ENCODE measurements at places on chromosomes 1 and 21.

DNA sequence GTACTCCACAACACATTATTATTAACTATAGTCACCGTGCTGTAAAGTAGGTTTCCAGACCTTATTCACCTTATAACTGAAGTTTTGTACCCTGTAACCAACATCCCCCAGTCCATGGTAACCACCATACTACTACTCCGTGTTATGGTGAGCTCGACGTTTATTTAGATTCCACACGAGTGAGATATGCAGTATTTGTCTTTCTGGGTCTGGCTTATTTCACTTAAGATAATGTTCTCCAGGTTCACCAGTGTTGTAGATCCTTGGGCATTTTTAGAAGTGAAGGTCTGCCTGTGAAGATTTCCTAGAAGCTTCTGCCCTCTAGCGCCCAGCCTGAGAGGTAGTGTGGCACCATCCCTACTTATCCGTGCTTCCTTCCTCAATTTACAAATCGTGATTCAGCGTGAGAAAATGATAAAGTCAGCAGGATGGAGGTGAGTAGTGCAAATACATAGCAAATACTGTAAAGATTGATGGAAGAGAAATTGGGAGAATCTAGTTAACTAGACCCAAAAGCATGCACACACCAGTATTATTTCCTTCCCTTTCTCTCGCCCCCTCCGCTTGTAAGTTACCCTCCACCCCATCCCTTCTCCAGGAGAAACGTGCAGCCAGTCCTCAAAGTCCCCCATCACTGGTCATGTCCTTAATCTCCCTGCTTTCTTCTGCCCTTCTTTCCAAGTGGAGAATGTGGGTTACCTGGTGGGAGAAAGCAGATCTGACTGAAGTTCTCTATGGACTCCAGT, 36.0 kb upstream of the DISC1 start:
- no peak for DNase-seq

- no peak for DNase-seq
Measured at GRCh38 chr1:11194407-11195176, 5.4 kb downstream of the ANGPTL7 start.

DNA sequence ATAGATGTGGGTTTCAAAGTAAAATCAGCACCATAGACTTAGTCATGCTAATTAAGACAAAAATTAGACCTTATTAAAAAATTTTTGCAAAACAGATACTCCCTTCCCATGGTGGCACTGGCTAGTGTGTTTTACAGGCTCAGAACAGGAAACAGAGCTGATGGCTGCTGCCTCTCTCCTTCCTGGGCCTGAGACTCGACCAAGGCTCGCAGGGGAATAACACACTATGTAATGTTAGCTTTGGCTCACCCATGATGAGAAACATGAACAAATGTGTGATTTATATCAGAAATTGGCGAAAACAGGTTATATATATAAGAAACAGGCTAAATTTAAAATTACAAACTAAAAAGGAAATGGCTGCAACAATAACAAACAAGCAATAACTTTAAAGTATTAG, 50.7 kb downstream of the ERG start:
- DNase-seq, result no peak

- no peak for DNase-seq
Measured at GRCh38 chr21:32499249-32500055, 85.9 kb downstream of the TCP10L start.

- DNase-seq, result no peak
Measured at GRCh38 chr1:69523032-69523431, 44.7 kb upstream of the LRRC7 start.

GRCh38 chr1:37682334-37682987, 9.9 kb upstream of the CDCA8 start:
- DNase-seq, result no peak

DNA sequence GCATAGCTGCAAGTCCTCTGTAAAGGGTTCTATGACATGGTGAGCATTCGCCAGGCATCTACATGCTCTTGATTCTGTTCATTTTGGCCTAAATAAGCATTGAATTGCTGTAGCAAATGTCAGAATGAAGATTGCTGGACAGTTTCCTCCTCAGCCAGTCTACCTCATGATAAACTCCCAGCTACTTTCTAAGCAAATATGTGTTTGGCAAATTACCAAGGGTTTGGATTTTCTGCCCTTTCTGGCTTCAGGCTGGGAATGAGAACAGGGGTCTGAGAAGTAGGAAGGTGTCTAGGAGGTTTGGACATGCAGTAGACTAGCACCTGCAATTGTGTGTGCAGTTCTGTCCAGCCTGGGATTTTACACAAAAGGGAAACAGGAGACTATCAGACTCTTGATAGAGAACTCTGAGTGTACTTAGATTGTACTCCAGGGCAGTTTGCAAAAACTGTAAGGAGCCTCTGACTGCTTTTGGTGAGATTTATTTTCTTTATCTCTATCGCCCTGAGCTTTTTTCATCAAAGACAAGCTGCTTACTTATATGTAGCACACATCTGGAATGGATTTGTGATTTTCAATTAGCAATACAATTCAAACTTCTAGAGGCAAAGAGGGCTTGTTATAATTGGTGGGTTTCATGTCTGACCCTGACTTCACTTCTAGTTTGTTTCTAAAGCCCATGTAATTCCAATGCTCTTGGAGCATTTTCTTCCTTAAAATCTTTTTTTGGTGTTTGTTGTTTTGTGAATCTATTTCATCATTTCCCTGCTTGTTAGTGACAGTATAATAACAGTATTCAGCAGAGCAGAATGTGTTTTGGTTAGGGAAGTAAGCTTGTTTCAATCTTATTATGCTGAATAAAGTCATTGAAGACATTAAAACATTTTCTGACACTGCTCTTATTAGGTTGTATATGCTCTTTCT, 150.8 kb downstream of the VPS13D start:
- DNase-seq, result no peak

DNA sequence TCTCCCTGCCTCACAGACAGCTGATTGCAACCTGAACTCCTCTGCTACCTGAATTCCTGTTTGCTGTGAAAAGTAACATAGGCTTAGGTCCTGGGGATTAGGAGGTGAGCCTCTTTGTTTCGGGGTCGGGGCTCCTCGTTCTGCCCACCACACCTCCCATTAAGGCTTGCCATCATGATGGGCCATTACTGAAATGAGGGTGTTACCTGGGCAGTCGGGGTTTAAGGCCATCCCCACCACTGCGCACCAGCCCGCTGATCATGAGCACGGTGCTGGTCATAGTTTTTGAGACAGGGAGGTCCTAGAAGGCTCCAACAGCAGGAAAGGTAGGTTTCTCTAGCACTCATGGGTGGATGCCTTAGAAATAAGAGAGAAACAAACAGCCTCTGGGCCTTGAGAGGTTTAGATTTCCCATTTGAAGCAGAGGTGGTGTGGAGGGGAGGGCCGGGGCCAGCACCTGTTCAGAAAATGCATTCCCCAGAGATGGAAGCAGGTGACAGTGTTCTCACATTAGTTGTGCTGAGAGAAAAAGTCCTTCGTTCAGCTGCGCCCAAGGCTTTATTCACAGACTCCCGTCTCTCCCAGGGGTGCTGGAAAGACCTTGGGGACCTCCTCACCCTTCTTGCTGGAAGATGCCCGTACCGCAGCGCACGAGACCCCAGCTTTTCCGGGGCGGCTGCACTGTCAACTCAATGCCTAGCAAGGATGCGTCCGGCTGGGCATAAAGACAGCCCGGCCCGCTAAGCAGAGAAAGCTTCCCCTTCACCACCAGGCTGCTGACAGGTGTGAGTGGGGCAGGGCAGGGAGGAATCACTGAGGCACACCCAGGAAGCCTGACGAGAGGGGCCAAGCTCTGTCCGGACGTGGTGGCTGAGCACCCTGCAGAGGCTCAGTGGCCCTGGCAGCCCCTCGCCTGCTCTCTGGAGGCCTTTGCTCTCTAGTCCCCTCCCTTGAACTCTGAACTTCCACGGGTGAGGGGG, 125.5 kb downstream of the PGBD5 start:
- no peak for DNase-seq

DNA sequence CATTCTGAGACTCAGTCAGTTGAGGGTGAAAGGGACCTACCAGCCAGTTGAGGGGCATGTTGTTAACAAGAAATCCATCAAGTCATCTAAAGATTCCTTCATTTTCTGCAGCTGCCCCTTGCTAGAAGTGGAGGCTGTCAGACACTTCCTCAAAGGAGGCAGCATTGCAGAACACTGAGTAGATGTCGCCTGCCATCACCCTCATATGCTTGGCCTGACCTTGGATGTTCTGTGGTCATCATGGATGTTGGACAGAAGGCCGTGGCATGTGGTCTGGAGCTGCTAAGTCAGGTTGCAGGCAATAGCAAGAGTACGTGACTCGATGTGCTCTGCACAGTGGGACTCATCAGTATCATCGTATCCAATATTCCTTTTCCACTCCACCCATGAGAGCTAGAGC, 70.6 kb downstream of the GATAD2B start:
- DNase-seq, result no peak

DNA sequence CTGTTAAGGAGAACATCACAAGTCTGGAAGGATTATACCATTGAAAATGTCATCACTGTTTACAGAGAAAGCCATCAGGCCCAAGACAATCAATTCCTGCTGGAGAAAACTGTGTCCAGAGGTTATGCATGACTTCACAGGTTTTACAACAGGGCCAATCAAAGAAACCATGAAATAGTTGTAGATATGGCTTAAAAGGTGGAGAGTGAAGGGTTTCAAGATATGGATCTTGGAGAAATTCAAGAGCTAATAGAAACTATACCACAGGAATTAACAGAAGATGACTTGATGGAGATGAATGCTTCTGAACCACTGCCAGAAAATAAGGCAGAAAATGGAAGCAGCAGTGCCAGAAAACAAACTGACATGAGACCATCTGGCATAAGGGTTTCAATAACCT, 30.2 kb downstream of the USP1 start:
- DNase-seq, result no peak

Data from Right ventricle myocardium inferior (tissue), 1 donor.